Activated T-helper 1 cell treated with anti-CD3 and anti-CD28 coated beads, Interleukin-2, amount 50 U/mL, for 16 hours (primary cell): ENCODE measurements at places on chromosomes 13 and 19.

- no peak for DNase-seq
Measured at GRCh38 chr13:33554919-33555791, 262.8 kb upstream of the RFC3 start.

DNA sequence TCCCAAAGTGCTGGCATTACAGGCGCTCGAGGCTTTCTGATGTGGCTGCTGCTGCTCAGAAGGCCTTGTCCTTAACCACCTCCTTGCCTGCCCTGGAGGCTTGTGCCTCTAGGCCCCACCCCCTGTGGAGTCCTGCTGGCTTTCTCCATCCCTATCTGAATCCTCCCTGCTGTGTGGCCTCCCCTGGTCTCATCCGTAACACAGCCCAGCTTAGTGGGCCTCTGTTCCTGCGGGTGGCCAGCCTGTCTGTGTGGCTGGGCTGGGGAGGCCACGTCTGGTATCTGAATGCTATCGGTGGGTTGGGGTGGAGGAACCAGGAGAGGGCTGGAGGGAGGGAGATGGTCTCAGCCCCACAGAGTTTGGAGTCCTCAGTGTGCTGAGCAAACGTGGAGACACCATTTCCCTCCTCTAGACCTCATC, 4.7 kb downstream of the RPL28 start:
- DNase-seq: no peak

DNA sequence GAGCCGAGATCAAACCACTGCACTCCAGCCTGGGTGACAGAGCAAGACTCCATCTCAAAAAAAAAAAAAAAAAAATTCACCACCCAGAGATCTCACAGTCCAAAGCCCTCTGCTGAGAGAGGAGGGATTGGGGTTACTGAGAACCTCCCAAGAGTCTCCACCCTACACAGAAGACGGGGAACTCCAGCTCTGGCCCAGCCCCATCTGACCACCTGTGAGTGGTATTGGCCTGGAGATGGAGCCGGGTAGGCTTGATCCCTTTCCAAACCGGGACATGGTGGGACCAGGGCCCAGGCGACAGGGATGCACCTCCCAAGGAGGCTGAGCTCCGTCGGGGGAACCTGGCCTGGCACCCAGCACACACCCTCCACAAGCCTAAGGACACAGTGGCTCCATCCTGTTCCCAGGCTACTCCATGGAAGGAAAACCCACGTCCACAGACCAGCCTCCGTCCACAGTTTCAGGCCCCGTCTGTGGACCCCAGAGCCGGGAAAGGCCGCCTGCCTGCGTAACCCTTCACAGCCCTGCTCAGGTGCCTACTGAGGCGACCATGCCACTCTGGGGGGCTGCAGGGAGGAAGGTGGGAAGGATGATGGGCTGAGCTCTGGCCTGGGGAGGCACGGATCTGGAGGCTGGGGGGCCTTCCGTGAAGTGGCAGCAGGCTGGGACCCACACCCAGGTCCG, 1.8 kb downstream of the TMEM259 start:
- DNase-seq: no peak

- DNase-seq: no peak
Measured at GRCh38 chr19:18278521-18279265, 2.7 kb downstream of the JUND start.

DNA sequence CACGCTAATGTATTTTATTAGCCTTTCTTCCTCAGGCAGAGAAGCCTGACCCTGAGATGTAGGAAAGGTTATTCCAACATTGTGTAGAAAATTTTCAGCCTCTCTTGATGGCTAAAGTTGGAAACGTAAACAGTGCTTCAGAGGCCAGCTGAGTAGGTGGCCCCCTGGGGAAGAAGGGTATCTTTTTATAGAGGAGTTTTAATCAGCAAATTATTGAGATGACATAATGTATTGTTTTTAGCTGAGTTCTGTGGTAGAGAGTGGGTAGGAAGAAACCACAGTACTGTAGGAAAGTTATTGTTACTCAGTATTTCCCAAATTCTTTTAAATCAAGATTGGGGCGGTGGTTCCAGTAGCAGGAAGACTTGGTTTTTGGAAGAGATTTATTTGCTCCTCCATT, 268.8 kb downstream of the DLEU7 start:
- no peak for DNase-seq

DNA sequence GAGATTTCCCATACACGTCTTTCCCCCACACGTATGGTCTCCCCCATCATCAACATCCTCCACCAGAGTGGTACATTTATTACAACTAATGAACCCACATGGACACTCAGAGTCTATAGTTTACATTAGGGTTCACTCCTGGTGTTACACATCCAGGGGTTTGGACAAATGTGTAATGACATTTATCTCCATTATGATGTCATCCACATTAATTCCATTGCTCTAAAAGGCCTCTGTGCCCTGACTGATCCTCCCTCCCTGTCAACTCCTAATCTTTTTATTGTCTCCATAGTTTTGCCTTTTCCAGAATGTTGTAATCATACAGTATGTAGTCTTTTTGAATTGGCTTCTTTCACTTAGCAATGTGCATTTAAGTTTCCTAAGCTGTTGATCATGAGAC, 8.2 kb downstream of the ZNF383 start:
- DNase-seq: no peak
